ENCODE measurements at places on chromosomes 13 and 19.

GRCh38 chr13:102555914-102556553 is 40.8 kb upstream of the TPP2 start:
- peak; percentile 6 for DNase-seq

DNA sequence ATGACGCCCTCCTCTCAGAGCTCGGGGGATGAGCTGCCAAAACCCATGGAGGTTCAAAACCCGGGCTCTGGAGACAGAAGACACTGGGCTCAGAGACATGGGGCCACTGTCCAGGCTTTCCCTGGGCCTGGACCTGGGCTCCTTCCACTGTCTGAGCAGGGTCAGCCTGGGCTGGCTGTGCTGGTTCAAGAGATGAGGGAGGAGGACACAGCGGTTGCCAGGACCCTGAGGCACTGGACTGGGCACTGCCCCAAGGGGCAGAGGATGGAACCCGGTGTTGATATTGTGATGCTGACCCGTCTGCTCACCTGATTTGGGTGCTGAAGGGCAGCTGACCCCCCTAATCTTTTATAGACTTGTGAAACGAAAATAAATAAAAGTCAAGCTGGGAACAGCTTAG is 14.1 kb upstream of the SIGLEC11 start:
- no peak for DNase-seq

GRCh38 chr13:27038323-27038722 is 133.3 kb downstream of the USP12 start:
- DNase-seq = peak; percentile 17

- no peak for DNase-seq
Measured at GRCh38 chr19:16285769-16286498, 38.7 kb upstream of the KLF2 start.

DNA sequence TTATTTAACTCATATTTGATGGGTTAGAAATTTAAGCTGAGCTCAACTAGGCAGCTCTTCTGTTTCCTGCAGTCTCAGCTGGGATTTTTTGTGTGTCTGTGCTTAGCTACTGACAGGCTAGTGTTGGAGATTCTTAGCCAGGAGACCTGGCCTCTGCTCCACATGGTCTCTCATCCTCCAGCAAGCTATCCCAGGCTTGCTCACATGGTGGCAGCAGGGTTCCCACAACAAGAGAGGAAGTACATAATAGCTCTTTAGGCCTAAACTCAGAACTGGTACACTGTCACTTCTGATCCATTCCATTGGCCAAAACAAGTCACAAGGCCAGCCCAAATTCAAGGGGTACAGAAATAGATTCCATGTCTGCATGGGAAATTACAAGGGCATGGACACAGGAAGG is 406.2 kb downstream of the SUCLA2 start:
- DNase-seq = no peak

DNA sequence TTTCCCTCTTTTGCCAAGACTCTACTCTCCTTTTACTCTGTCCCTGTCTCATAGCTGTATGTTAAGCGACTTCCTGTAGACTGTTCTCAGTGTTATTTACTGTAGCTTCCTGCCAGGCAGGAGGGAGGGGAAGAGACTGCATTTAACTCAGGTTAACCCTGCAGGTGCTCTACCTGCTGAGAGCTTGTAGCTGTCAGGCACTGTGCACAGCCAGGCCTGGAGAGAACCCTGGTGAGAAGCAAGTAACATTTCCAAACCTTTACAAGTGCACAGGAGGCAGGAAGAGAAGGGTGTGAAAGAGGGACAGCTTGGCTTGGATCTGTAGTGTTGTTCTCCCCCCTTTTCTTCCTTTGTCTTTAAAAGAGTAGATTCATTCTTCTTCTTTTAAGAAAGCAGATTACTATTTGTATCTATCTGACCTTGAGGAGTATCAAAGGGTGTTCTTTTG is 167.1 kb downstream of the LMO7 start:
- no peak for DNase-seq

DNA sequence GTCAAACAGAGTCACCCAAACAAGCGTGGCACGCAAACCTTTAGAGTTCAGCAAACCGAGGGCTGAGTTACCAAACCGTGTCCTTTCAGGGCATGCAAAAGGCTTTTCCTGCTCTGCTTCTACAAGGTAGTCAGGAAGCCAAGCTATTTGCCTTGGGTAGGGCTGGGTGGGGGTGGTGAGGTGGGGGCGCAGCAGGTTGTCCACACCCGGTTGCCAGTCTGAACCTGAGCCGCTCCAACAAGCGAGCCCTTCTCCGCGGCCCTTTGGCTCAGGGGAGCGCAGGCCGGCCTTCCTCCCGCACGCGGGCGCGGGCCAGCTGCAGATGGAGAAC is 347 bp upstream of the CLDN10 start:
- no peak for DNase-seq

- DNase-seq = no peak
Measured at GRCh38 chr13:103238441-103238840, 172.2 kb upstream of the SLC10A2 start.

DNA sequence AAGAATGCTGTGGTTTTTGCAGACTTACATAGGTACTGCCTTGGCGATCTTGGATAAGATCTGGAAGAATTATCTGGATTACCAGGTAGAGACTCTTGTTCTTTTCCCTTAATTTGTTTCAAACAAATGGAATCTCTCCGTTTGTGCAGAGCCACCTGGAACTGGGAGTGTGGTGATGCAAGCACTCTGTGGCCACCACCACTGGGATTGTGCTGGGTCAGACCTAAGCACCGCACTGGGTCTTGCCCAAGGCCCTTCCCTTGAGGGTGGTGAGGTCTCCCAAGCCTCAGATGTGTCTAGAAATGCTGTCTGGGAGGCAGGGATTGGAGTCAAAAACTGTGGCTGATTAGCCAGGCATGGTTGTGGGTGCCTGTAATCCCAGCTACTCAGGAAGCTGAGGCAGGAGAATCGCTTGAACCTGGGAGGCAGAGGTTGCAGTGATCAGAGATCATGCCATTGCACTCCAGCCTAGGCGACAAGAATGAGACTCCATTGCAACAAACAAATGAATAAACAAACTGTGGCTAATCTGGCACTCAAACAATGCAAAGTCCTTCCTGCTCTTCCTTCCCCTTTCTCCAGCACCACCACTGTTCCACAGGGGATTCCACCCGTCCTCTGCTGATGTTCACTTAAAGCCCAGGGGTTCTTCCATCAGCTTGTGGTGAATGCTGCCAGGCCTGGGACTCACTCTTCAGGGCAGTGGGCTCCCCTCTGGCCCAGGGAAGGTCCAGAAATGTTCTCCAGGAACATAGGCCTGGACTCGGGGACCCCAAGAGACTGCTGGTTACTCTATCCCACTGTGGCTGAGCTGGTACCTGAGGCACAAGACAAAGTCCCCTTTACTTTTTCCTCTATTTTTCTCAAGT is 10.8 kb upstream of the CEACAM1 start:
- no peak for DNase-seq

DNA sequence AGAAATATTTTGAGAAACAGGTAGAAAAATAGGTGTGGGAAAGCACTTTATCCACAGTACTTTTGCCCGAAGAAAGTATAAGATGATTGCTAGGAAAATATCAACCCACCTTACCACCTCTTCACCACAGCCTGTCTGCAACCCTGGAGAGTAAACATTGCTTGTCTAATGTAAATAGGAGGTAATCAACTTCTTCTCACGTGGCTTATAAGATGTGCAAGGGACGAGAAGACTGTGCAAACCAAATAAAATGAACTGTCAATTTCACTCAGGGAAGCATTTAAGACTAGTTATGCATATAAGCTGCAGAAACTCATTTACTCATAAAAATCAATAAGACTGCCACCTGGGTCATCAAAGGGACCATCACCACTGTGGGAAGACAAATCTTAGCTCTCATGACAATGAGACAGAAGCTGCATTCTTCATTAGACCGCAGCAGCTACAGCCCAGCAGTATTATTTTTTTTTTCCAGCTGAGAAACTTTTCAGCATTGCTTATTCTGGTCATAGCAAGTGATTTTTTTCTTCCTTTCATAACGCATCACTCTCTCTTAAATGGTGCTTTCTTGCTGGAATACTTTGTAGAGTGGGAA is 807.7 kb upstream of the GPC6 start:
- DNase-seq = no peak

DNA sequence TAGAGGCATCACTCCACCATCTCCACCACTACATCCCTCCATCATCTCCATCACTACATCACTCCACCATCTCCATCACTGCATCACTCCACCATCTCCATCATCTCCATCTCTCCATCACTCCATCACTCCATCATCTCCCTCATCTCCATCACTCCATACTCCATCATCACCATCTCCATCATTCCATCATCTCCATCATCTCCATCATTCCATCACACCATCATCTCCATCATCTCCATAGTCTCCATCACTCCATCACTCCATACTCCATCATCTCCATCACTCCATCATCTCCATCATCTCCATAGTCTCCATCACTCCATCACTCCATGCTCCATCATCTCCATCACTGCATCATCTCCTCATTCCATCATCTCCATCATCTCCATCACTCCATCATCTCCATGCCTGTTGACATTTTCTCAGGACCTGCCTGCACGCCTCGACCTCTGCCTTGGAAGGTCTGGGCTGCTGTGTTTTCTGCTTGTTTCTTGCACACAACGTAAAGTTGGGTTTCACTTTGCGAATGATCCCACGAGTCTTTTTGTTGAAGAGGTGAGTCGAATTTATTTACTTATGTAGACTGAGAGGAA is 21.2 kb upstream of the RASA3 start:
- no peak for DNase-seq

DNA sequence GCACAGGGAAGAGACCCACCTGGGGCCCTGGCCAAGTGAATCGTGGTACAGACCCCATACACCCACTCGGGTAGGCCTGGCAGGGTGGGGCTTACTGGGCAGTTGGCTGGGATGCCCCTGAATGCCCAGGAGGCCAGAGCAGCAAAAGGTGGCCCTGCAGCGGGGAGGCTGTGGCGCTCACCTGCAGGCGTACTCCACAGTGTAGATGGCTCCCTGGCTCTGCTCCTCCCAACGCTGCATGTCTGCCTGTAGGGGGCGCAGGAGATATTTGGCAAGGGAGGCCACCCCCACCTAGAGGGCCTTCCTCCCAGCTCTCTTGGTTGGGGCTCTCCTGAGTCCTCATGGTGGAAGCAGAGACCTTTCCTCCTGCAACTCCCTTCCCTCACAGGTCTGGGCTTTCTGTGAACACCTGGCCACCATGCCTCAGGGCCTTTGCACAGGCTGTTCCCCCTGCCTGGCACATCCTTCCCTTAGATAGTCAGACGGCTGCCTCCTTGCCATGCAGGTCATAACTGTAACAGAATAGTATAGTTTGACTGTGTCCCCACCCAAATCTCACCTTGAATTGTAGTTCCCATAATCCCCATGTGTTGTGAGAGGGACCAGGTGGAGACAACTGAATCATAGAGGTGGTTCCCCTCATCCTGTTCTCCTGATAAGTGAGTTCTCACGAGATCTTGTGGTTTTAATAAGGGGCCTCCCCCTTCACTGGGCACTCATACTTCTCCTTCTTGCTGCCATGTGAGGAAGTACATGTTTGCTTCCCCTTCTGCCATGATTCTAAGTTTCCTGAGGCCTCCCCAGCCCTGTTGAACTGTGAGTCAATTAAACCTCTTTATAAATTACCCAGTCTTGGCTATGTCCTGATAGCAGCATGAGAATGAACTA is 5.9 kb downstream of the BORCS8 start:
- no peak for DNase-seq

DNA sequence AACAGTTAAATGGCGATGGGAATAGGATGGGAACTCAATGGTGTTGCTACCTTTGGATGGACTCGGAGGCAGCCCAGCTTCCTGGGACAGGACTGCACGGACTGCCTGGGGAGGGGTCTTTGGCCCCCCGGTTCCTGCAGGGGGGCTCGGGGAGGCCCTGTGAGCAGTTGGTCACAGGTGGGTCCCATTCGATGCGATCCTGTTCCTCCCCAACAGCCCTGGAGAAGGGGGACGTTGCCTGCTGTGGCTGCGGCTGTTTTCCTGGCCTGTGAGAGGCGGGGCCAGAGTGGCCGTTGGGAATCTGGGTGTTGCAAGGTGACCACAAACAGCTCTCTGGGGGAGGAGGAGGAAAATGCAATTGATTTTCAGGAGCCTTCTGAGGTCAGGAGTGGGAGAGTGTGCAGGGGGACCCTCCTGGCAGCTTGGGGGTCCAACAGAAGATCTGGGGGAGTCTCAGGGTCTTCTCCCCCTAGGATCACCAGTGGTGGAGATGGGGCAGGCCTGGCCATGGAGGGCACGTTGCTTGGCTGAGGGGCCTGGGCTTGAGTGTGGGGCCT is 1.9 kb upstream of the PLPPR3 start:
- no peak for DNase-seq

DNA sequence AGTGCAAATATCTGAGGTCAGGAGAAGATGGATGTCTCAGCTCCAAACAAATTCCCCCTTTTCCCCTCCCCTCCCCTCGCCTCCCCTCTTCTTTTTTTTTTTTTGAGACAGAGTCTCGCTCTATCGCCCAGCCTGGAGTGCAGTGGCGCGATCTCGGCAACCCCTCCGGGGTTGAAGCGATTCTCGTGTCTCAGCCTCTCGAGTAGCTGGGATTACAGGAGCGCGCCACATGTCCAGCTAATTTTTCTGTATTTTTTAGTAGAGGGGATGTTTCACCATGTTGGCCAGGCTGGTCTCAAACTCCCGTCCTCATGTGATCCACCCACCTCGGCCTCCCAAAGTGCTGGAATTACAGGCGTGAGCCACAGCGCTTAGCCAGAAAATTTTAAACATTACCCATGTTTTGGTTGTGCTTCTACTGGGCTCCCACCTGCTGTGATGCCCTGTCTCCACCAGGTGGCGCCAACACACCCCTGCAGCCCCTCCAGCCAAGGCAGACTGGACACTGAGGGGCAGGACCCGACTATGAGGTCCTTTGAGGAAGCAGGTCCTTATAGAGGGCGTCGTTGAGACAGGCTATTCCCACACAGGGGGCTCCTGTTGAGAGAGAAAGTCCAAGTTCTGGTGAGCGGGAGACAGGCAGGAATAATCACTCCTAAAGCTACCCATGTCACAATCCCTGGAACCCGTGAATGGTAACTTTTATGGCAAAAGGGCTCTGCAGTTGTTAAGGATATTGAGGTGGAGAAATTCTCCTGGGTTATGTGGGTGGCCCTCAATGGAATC is 6.3 kb downstream of the ERICH4 start:
- no peak for DNase-seq

GRCh38 chr19:48120505-48120904 is 9.9 kb upstream of the PLA2G4C start:
- DNase-seq = no peak

GRCh38 chr13:76474966-76475365 is 411.2 kb downstream of the KCTD12 start:
- no peak for DNase-seq

- no peak for DNase-seq
Measured at GRCh38 chr19:28972058-28972852, 240.7 kb downstream of the UQCRFS1 start.

All from skeletal muscle cell (primary cell).